Stimulated activated CD4-positive, alpha-beta T cell treated with anti-CD3 and anti-CD28 coated beads, TNF-alpha, amount 100 ng/mL, for 24 hours (primary cell): ENCODE measurements at places on chromosomes 1 and 21.

GRCh38 chr1:18955441-18956192, 859 bp downstream of the IFFO2 start:
- DNase-seq, result peak; percentile 57

DNA sequence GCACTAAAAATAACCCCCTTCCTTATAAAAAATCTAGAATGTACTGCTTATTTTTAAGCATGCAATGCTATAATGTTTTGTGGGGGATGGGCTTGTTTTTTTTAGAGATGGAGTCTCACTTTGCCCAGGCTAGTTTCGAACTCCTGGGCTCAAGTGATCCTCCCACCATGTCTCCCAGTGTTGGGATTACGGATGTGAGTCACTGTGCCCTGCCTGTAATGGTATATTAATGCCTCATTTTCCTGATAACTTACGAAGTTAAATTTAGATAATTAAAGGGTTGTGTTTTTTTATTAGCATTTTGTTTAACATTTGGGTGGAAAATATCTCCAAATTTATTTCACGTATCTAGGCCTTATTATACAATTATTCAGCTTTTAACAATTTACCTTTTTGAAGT, 6.5 kb downstream of the RNF11 start:
- DNase-seq, result no peak

DNA sequence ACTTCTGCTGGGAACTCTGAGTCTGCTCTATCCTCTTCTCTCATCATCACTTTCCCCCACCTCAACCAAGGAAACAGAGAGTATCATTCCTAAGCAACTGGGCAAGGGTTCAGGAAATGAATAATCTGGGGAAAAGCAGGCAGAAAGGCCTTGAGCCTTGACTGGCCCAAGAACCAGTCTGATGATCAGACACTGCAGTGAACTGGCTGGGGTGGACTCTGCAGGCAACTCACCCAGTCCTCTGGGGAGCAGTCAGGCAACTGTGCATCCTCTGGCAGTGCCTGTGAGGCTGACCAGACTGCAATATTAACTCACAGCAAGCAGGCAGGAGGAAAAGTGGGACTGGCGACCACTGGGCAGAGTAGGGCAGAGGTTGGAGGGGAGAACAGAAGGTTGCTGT, 991 bp downstream of the ANKRD35 start:
- DNase-seq, result no peak

DNA sequence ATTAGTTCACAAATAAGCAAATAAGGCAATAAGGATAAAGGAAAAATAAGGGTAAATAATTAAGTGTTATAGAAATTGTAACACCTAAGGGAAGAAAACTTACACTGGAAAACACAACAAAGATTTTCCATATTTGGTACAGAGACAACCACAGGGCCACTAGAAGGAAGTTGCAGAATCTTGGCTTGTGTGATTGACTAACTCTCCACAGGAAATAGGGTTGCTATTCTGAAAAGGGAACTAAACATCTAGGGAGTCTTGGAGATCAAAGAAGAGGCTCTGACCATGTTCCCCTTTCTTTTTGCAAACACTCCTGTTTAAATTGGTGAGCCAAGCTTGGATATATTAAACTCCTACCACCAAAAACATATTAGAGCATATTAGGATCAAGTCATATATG, 59.1 kb downstream of the APCS start:
- no peak for DNase-seq

- DNase-seq, result no peak
Measured at GRCh38 chr1:39063775-39064174, 37.6 kb downstream of the NDUFS5 start.

DNA sequence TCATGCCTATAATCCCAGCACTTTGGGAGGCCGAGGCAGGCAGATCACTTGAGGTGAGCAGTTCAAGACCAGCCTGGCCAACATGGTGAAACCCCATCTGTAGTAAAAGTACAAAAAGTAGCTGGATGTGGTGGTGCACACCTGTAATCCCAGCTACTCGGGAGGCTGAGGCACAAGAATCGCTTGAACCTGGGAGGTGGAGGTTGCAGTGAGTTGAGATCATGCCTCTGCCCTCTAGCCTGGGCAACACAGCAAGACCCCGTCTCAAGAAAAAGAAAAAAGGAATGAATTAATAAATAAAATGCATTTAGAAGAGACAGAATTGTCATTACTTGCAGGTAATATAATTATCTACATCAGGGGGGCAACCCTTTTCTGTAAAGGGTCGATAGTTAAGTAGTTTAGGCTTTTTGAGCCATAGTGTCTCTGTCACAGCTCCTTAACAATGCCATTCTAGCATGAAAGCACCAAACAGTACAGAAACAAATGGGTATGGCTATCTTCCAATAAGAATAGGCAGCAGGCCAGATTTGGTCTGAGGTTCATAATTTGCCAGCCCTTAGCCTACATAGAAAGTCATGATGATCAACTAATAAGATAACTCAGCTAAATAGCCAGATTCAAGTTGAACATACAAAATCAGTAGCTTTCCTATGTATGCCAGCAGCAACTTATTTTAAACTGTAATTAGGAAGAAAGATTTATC, 56.8 kb downstream of the RPRD2 start:
- no peak for DNase-seq

DNA sequence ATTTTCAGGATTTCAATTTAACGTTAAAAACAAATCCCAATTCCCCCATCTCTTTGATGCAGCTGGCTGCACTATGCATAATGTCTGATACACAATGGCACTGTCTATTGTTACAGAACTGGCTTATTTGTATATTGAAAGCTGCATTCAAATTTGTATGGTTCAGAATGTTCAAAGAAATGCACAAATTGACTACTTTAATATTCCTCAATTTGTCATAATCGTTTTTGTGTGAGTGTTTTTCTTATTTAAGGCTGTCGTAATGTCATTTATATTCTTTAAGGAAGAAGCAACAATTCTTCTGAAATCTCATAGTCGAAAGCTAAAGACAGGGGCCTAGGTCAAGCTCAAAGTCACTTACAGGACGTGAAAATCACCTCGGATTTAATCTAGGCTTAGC, 341.4 kb upstream of the ZRANB2 start:
- DNase-seq, result no peak

- DNase-seq, result no peak
Measured at GRCh38 chr1:246537441-246537840, 28.6 kb downstream of the TFB2M start.
